ENCODE measurements at places on chromosomes 6 and 20.

GRCh38 chr6:157120534-157121232 lies 202.6 kb downstream of the TMEM242 start:
- no peak for DNase-seq

- no peak for DNase-seq
Measured at GRCh38 chr6:78492351-78493017, 374.9 kb upstream of the IRAK1BP1 start.

DNA sequence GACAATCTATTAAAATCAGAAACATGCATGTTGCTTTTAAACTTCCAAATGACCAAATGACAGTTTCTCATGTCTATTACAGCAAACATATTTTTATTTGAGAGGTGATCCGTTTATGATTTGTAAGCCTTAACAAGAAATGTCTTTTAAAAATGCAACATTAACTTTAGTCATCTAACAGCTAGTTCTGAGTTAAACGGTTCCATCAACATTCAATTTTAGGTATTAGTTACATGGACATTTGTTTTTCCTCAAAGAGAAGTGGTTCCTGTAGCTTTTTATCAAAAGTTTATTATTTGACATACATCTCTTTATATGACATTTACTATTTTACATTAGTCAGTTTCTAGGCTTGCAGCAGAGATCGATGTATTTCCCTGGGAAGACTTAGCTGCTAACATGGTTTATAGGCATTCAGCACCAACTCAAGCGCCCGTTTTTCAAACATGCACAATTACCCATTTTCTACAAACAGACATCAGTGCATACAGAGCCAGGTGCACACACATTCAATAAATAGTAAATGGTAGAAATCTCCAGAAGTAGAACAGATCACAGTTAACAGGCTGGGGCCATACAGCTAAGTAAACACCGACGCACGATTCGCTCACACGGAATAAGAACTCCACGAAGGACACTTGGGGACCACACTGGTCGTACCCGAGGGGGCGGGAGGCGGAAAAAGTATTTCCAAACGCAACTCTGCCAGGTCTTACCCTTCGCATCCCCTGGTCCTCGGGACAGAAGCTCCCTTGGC lies 882 bp downstream of the CNR1 start:
- no peak for DNase-seq

DNA sequence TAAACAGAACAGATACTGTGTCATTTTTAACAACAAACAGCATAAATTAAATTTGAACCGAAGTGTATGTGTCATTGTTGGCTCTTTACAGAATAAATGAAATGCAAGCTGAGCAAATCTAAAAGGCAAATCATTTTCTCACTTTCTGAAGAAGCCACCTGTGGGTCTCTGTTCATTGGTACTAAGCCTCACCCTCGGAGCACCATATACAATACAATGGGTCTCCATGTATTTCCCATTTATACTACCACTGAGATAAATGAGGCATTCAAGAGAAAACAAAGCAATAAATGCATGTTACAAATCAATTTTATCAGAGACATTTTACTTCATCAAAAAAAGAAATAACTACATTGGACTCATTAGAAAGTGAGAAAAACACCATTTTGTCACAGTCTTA lies 38.9 kb upstream of the HIVEP1 start:
- DNase-seq = no peak

GRCh38 chr6:79605061-79605460 lies 26.1 kb upstream of the SH3BGRL2 start:
- no peak for DNase-seq

DNA sequence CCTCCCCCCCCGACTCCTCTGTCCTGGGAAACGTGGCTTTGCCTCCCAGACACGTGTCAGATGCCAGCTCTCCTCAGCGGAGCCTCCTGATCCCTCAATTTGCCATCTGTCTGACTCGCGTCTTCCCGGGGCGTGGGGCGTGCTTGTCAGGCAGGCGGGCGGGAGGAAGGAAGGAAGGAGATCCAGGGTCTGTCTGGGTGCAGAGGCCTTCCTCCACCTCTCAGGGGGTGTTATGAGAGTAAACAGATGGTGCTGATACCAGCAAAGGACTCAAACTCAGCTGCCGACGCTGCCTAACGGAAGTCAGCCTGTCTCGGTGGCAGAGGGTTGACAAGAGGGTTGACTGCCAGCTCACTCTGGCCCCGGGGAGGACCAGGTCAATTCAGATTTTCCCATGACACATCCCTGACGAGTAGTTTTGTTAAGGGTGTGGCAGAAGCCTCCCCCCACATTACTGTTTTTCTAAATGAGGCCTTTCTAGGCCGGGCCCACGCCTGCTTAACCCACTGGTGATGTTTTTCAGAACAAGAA lies 17.0 kb downstream of the UQCC2 start:
- DNase-seq = peak; percentile 72

DNA sequence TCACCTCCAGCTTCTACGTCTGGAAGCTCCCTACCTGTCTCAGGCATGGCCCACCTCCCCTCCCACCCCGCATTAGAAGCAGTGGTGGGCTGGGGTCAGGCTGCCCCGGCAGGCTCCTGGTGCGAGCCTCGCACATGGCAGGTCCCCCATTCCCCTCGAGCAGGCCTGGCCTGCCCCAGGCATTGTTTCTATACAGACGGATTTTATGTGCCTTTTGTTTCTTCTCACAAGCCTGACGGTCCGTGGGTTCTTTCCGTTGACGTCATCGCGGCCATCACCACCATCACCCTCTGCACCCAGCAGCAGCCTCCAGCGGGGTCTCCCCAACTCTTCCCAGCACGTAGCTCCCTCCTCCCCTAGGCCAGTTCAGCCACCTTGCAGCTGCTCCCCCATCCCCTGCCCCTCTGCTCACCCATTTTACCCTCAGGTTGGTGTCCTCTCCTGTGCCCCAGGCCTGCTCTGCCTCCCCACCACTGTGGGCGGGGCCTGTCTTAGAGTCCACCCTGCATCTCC lies 4.6 kb downstream of the CST7 start:
- no peak for DNase-seq

GRCh38 chr6:26206868-26207801 lies 119.9 kb downstream of the HFE start:
- no peak for DNase-seq

- peak; percentile 48 for DNase-seq
Measured at GRCh38 chr6:79546186-79546585, 9.0 kb upstream of the LCA5 start.

- no peak for DNase-seq
Measured at GRCh38 chr20:38610521-38610920, 8.9 kb downstream of the ARHGAP40 start.
